ENCODE measurements at places on chromosomes 12 and 14. TPM values are rescaled to one million over a fixed set of nuclear protein-coding genes. Genes with fewer than 3 reads are reported as not detected.

Gene M6PR
- 81.7 TPM for polyA plus RNA-seq

Gene FAM186B
- 0.24 TPM for polyA plus RNA-seq

Gene KCNK13
- polyA plus RNA-seq = 0.59 TPM

Gene BMAL2
- 0.83 TPM for polyA plus RNA-seq

Gene CTSG
- not detected for polyA plus RNA-seq

Gene PUS7L
- polyA plus RNA-seq = 24.6 TPM

Gene TOGARAM1
- polyA plus RNA-seq = 32.6 TPM

Gene ATXN7L3B
- polyA plus RNA-seq = 10.4 TPM

Gene PLEKHG7
- polyA plus RNA-seq = not detected

Gene PLXNC1
- polyA plus RNA-seq = 3.8 TPM

Gene TAS2R9
- polyA plus RNA-seq = not detected

Gene ASPG
- not detected for polyA plus RNA-seq
